Breast epithelium (tissue), 4 donors: ENCODE measurements at places on chromosomes 12 and 14.

DNA sequence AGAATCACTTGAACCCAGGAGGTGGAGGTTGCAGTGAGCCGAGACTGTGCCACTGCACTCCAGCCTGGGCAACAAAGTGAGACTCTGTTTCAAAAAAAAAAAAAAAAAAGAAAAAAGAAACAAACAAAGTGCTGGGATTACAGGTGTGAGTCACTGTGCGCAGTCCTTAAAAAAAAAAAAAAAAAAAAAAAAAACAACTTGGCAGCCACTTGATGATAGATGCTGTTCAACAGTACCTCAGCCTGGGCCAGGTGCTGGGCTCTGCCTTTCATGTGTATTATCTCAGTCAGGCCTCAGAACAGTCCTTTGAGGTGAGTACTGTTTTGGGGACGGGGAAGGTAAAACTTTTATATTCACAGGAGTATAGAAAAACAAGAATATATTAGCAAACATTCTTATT lies 9.6 kb downstream of the ACADS start:
- DNase-seq = no peak

DNA sequence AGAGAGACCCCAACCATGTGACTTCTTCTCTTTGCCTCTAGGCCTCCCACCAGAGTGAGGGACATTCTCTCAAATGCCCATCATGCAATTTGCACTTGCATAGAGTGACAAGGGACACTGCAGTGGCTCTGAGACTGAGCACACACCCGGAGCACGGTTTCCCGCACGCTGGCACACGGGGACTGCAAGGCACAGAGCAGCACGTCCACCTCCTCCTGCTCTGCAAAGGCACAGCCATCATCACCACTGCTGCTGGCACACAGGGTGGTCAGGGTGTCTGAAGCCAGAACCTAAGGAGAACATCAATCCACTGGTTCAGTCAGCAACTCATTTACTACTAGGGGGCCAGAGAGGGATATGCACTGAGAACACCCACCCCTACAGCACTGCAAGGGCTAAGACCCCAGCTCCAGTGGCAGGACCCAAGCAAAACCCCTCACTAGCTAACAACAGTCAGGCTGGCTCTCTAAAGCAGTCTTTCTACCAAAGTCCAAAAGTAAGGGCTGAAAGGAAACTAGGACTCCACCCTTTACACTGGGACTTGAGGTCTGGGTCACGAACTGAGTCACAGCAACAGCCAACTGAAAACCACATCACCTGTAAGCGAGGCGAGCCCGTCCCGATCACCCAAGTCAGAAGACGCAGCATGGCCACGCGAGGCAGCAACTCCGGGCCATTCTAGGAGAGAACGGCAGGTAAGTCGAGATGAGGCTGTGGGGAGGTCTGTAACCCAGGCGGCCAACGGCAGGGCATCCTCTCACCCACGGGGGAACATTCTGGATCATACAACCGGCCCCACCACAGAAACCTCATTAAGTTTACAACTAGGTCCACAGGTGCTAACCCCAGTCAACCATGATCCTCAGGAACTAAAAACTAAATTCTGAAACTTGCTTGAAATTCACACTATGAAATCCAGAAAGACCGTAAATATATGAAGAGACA lies 37.9 kb downstream of the GCN1 start:
- no peak for DNase-seq

DNA sequence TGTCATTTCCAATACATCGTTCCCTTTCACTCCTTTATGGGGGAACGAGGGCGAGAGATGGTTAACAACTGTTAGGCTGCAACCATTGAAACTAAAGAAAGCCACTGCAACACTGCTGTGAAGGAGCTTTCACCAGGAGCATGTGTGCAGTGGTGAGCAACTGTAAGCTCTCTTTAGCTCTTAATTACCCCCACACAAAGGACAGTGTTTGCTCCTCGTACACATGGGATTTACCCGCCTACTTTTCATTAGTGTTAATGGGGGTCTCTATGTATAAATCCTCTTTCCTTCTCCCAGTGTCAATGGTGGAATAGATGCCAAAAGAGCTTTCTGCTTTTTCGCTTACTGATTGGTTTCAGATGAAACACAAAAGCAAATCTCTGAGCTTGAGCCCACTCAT lies 343.1 kb downstream of the FLRT2 start:
- DNase-seq = no peak

GRCh38 chr14:63547798-63548335 lies 4.7 kb upstream of the PPP2R5E start:
- DNase-seq = no peak

GRCh38 chr12:64459394-64459891 lies 7.5 kb downstream of the TBK1 start:
- DNase-seq = no peak
